Stimulated activated CD8-positive, alpha-beta memory T cell treated with anti-CD3 and anti-CD28 coated beads, Interleukin-7, amount 100 ng/mL, for 48 hours (primary cell): ENCODE measurements at places on chromosomes 2 and 18.

DNA sequence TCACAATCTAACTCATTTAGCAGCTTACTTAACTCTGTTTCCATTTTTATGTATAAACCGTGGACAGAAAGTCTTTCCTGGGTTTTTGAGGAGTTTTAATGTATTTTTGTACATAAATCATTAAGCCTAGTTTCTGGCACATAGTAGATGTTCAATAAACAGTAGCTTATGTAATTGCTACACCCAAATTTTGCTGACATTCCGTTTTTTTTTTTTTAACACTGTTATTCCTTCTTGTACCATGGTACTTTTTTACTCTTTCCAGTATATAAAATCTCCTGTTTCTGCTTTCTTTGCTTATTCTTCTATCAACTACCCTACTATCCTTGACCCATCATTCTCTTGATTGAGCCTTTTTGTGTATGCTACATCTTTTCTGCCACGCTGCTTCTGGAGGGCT, 1151.3 kb upstream of the CRIM1 start:
- DNase-seq: no peak

DNA sequence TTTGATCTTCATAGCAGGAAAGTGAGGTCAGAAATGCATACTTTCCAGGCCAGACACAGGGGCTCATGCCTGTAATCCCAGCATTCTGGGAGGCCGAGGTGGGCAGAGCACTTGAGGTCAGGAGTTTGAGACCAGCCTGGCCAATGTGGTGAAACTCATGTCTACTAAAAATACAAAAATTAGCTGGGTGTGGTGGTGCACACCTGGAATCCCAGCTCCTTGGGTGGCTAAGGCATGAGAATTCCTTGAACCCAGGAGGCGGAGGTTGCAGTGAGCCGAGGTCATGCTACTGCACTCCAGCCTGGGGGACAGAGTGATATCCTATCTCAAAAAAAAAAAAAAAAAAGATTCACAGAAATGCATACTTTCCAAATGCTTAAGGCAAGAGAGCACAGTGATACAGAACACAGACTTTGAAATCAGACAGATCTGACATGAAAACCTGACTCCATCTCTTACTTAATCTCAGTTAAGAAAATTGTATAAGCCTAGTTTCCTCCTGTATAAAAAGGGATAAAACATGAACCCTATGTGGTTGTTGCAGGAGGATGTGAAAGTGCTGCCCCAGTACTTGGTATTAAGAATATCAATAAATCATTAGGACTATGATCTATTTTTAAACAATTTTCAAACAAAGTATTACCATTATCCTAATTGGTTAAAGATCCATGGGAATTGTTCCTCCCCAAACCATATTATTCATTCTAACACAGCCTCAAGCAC, 26.4 kb downstream of the COBLL1 start:
- DNase-seq: no peak

- no peak for DNase-seq
Observed at GRCh38 chr2:232492236-232492848, 4.7 kb upstream of the ECEL1 start.

- peak; percentile 62 for DNase-seq
Observed at GRCh38 chr2:28624793-28625701, 126.6 kb upstream of the PPP1CB start.

DNA sequence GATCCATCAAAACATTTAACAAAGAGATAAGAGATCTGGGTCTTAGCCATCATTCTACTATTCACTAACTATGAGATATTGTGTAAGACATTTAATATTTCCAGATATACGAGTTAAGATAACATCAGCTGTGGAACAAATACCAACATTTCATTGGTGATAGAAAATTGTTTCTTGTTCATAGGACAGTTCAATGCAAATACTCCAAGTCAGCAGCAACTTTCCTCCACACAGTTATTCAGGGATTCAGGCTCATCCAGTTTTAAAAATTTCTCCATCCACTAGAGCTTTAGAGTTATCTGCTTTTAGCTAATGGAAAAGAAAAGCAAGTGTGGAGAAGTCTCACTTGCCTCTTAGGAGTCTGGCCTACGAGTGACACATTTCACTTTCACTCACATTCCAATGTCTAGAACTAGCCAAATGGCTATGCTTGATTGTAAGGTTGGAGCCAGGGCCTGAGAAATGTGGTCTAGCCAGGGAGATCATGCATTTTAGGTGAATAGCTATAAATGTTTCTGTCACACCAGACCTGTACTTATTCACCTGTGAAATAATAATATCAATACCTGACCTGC, 119.3 kb upstream of the MAPRE2 start:
- DNase-seq: no peak
